ENCODE measurements at places on chromosomes 5 and 9.

DNA sequence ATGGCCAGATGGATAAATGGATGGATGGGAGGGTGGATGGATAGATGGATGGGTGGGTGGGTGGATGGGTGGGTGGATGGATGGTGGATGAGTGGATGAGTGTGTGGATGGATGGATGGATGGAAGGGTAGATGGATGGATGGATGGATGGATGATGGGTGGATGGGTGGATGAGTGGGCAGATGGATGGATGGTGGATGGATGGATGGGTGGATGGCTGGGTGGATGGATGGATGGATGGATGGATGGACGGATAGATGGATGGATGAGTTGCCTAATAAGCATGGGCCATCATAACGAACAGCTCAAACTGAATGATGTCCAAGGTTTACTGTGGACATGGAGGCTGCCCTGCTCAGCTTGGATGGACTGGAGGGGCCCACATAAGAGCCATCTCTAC is 89.8 kb upstream of the SMIM23 start:
- DNase-seq, result no peak

DNA sequence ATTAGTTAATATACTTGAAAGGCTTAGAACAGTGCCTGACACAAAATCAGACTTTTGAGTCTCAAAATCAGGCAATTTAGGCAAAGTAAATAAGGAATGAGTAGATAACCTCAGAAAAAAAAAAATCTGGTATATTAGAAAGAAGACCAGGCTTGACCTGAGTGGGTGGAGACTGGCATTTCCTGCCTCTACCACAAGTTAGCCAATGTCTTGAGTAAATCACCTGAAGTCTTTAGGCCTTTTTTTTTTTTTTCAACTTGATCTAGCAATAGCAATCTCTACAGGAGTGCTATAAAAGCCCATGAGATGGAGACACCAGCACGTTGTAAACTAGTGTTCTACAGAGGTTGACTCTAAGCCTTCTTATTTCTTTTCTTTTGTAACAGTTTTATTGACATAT is 104.2 kb upstream of the RASEF start:
- DNase-seq, result no peak

DNA sequence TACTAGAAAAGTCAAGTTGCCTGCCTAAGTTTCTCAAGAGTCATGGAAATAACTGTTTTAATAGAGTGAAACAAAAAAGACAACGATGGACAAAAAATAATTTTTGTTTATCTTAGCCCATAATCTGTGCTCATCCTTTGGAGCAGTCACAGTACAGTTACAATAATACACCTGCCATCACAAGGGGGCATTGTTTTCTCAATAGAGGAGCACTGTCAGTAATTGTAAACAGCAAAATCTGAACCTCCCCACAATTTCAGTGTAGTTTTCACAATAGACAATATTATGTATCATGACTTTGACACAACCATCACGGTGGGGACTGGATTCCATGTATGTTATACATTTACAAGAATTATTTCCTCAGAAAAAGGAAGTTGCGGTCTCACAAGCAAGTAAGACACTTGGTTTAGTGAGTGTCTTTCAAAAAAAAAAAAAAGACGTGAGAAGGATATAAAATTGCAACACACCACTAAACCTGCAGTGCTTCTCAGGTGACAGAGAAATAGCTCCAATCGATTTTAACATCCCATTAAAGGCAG is 586.3 kb downstream of the PTPRD start:
- DNase-seq, result no peak

GRCh38 chr5:128328446-128328845 is 209.6 kb downstream of the FBN2 start:
- DNase-seq, result no peak

- DNase-seq, result no peak
Measured at GRCh38 chr5:82332886-82333615, 54.9 kb upstream of the RPS23 start.

DNA sequence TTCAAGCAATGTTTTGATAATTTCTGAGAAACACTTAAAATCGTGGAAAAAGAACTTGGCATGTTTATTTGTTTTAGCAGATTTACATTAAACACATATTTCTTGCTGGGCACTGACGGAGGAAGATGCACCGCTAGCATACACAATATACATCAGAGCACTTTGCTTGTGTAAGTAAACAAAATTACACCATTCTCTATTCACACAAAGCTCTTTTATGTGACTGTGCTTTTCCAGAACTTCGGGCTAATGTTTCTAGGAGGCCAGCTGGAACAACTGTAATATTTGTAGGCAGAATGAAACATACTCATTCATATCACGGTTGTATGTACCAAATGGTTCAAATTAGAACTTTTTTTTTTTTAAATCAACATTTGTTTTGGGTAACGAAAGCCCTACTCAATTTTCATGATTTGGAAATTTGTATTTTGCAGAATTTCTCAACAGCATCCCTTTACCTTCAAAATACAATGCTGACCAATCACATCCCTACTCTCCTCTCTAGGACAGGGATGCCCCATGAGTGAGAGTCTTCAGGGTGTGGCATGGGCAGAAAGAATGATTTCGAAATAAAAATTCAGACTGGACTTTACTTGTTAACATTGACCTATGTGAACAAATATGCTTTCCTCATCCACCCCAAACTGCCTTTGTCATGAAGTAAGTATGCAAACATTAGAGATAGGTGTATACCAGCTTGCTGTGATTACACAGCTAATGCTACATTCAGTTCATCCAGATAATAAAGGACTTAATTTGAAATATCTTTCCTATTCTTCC is 425.1 kb downstream of the BNC2 start:
- DNase-seq, result no peak

DNA sequence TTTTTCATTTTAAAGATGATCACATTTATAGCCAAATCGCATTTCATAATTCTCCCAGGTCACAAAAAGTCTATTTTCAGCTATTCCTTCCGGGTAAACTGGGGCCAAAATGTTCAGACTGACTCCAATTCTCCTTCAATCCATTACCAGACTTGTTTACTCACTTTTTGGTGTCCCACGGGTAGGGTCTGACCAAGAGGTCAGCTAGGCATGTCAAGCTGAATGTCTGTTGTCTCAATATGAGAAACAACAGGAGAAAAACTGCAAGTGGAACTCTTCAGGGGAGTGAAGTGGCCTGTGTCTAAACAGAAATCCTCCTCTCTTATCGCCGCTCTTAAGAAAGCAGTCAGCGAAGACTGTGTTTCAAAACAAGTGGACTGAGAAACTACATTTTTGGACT is 171.3 kb downstream of the APBA1 start:
- no peak for DNase-seq

All from T-helper 1 cell (primary cell).